ENCODE measurements at places on chromosomes 1 and 21. TPM values are rescaled to one million over a fixed set of nuclear protein-coding genes. Genes with fewer than 3 reads are reported as not detected.

GRCh38 chr1:230548997-230549396 is 93.3 kb upstream of the COG2 start:
- no peak overlapping the region for H3K27ac ChIP-seq
- H3K4me1 ChIP-seq, result no peaks in the 10 kb centered on the region
- no peak overlapping the region for H3K4me3 ChIP-seq
- no peak for DNase-seq
- H3K27me3 ChIP-seq, result no peaks in the 10 kb centered on the region
- H3K36me3 ChIP-seq, result no peaks in the 10 kb centered on the region

- no peaks in the 10 kb centered on the region for H3K4me1 ChIP-seq
- no peak overlapping the region for H3K4me3 ChIP-seq
- H3K27me3 ChIP-seq, result no peaks in the 10 kb centered on the region
Measured at GRCh38 chr1:21823206-21823979, 11.3 kb downstream of the LDLRAD2 start.

GRCh38 chr1:15696956-15697521 is 12.9 kb downstream of the PLEKHM2 start:
- H3K4me1 ChIP-seq, result peaks cover 57% of the 10 kb centered on the region
- DNase-seq, result no peak
- no peak overlapping the region for H3K4me3 ChIP-seq
- H3K27ac ChIP-seq, result peak overlapping the region; percentile 52

MOV10 gene
- total RNA-seq, result 12.3 TPM

TSPEAR gene
- total RNA-seq, result 0.71 TPM
